Ecto neural progenitor cell (in vitro differentiated cells): ENCODE measurements at places on chromosomes 4 and X.

GRCh38 chr4:1305261-1305711, 15.6 kb downstream of the MAEA start:
- DNase-seq = no peak

- no peak for DNase-seq
Measured at GRCh38 chrX:155891446-155892210, 10.5 kb downstream of the VAMP7 start.

GRCh38 chr4:189126040-189126439, 814.6 kb upstream of the FRG1 start:
- DNase-seq = no peak

- no peak for DNase-seq
Measured at GRCh38 chr4:22667332-22667940, 25.3 kb upstream of the GBA3 start.

DNA sequence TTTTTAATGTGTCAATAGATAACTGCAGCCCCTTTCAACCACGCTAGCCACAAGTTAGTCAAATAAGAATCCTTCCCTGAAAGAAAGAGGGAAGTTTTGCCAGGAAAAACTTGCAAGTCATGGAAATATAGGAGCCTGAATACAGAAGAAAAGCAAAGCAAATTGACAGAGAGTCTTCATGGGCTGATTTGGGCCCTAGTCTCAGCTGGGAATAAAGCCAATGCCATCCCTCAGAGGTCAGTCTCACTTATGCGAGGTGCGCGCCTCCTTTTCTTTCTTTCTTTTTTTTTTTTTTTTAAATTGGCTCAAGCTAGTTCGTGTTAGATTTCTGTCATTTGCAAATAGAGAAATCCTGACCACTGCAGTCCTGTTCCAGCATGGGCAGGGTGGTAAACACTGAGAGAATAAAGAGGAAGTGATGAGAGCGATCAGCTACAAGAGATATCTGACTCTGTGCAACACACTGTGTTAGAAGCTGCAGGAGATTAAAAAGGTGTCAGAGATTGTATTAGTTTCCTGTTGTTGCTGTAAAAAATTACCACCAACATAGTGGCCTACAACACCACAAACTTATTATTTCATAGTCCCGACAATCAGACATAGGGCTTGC, 299.7 kb downstream of the LDB2 start:
- no peak for DNase-seq

GRCh38 chr4:78057135-78057599, at the start of gene FRAS1:
Gene FRAS1 (plus strand): TSS chr4:78057323. CDS start chr4:78058010, 687 bp downstream.
- DNase-seq = no peak

DNA sequence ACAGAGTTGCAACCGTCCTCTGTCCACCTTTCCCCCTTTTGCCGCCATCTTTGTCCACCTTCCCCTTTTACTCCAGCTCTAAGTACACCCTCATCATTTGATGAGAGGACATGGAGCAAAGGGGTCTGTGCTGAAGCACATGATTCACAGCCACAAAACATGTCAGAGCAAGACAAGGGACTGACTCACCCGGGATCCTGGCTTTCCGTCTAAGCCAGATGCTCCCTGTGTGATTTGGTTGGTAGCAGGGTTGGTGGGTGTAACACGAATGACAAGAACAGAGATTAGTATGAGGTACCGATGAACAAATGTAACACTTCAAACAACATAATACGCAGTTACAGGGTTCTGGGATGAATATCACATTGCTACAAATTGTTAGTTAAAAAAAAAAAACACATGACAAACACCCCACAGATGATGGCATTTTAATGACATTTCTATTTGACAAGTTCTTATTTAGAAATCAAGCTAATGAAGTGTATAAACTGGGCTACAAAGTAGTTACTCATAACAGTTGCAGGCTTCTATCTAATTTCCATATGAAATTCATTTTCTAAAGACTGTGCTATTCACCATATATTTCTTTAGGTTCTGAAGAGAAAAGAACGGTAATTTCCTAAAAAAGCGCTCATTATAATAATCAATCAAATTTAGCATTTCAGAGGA, 71.4 kb upstream of the ETNPPL start:
- DNase-seq = no peak
